ENCODE measurements at places on chromosomes 12 and 14. TPM values are rescaled to one million over a fixed set of nuclear protein-coding genes. Genes with fewer than 3 reads are reported as not detected.
A peak's percentile ranks its signal among the peaks of the same experiment; 100 is the strongest.

The STXBP6 gene
- total RNA-seq, result 14.3 TPM

The MGST1 gene
- 77.5 TPM for total RNA-seq

The EID3 gene
- 4.6 TPM for total RNA-seq

The GALNT9 gene
- 3.5 TPM for total RNA-seq

DNA sequence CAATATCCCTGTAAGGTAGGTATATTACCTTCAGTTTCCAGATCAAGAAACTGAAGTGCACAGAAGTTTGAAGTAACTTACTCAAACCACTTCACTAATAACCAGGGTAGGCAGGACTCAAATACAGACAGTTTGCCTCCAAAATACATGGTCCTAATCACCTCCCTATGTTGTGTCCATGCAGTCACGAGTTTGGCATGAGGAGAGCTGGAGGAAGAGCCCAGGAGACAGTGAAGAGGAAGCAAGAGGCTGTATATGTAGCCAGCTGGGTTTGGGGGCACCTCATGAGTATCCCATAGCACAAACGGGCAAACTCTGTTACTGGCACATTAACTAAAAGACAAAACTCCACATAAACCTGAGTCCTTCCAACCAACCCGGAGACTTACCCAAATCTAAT is 79.2 kb downstream of the DUSP16 start:
- no peak for DNase-seq

DNA sequence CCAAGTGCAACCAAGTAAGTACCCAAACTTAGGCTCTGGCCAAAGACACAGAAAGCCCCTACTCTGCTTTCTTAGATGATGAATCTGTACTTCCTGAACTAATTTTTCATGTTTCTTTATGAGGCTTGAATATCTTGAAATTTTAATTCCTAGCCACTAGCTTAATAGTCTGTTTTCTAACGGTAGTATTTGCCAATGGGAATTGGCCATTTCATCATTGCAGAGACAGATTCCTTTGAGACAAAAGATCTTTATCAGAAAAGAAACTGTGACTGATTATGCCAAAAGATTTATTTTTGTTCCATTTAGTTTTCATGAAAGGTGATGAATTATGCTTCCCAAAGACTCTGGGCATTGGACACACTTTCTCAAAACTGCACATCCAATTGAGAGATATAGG is 48.7 kb downstream of the DAD1 start:
- no peak for DNase-seq

- DNase-seq, result no peak
Observed at GRCh38 chr12:125412506-125412905, 347.3 kb downstream of the AACS start.

- no peak for DNase-seq
Observed at GRCh38 chr14:63670692-63671091, 29.0 kb upstream of the WDR89 start.

DNA sequence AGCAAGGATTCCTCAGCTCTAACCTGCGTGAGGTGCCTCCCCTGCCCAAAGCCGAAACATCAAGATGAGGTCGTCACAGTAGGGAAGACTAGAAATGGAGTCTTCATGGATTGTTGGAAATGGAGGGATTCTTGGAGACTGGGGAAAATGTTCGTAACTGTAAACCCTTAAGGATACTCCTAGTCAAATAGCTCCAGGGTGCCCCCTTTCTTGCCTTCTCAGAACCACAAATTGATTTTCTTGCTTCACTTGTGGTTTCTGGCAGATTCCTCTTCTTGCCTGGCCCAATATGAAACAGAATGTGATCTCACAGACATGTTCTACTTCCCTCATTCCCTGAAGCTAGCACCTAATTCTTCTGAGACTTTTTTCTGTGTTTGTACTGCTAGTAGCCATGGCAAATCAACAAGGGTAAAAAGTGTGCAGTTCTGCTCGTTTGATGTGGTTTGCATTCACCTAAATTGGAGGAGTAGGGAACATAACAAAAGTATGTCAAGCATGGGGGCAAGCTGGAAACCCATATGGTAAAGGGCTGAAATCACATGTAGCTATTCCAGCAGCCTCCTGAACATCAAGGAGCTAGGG is 332.0 kb downstream of the PAWR start:
- no peak for DNase-seq

DNA sequence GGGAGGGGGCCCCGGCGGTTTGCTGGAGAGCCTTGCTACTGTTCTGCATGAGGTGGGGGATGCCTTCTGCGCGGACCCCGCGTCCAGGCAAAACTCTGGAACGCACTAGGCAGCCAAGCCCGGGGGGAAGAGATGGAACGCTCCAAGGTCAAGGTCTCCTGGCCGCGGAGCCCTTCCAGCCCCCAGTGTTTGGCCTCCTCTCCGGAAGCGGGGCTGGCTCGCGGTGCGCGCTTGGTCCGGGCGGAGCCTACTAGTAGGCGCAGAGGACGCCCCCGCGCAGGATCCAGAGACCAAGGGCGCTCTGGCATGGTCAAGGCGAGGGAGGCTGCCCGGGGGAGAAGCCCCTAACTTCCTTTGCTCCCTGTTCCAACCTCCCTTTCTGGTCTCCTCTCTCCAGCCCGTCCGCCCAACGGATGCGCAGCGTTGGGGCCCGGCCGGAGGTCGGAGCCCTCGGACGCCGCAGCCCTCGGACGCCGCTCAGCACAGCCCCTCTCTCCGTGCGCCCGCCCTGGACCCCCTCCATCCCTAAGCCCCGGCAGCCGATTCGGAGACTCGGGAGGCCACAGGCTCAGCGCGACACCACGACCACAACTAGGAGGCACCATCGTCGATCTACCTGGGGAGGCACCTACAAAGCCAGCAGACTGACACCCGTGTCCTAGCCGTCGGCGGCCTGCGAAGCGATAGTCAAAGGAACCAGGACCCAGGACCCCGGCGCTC is 669 bp upstream of the KCNK13 start:
- DNase-seq, result no peak

- peak; percentile 74 for DNase-seq
Observed at GRCh38 chr12:57133916-57134315, 5.6 kb downstream of the LRP1 start.

DNA sequence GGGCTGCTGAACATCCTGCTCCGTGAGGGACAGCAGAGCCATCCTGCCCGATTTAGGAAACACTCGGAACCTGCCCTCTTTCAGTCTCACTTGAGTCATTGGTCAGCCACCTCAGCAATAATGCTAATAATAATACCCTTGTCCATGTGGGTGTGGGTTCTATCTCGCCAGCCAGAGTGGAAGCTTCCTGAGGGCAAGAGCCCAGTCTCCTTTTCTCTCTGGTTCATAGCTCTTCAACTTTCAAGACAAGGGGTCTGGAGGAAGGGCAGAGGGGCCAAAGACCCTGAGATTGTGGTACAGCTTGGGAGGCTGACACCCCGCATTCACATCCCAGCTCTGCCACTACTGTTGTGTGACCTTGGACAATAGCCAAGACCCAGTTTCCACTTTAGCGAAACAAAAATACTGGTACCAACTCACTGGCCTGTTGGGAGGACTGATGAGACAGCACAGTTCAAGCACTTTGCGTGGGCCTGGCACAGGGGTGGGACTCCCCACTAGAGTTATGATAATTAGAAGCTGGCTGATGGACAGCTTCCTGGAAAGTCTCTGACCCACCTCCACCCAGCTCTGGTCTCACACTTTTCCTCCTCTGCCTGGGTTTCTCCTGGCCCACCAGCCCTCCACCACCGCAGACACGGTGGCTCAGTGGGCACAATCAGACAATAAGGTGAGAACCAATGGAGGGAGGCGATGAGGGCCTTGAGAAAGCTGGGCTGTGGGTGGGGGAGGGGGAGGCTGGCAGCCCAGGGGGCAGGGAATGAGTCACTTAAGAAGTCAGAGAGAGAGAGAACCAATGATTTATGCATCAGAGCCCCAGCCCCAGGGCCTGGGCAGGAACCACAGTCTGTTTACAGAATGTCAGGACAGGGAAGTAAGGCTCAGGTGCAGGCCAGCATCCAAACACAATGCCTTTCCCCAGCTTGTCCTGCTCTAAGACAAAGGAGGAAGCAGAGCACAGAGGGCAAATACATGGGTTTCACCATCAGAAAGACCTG is 9.6 kb downstream of the FAIM2 start:
- peak; percentile 26 for DNase-seq

DNA sequence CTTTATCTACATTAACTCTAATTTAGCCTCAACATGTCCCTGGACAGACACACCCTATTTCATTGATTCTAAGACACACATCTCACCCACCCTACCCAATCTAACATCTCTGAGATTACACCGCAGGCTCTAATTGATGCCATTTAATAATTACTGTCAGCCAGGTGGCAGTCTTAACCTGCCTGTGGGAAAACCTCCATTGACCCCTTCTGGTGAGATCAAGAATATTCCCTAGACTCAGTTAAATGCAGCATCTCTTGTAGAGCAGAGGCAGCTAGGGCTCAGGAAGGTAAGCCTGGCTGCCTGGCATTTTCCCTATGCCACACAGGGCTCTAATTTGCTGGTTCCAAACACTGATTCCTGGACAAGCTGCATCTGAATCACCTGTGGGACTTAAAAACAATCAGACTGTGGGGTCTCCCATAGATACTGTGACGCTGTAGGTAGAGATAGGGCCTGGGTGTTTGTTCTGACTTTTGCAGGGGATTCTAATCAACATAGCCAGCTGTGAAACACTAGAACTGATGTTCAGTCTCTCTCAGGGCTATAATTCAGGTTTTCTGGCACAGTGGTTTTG is 14.3 kb downstream of the MCRS1 start:
- no peak for DNase-seq

- no peak for DNase-seq
Observed at GRCh38 chr14:24766434-24766833, 132.4 kb upstream of the GZMB start.

DNA sequence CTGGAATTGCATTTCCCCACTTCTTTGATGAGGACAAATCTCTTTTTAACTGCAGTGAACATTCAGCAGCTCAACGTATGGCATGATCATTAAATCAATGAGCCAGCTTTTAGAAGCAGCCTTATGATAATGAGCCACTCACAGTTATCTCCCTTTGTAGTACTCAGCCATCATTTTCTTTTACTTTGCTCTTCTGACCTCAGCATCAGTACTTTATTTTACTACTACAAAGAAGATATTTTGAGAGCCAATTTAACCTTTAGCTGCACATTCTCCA is 250.0 kb upstream of the CLEC14A start:
- no peak for DNase-seq

- DNase-seq, result no peak
Observed at GRCh38 chr12:69913526-69913925, 88.5 kb downstream of the MYRFL start.

DNA sequence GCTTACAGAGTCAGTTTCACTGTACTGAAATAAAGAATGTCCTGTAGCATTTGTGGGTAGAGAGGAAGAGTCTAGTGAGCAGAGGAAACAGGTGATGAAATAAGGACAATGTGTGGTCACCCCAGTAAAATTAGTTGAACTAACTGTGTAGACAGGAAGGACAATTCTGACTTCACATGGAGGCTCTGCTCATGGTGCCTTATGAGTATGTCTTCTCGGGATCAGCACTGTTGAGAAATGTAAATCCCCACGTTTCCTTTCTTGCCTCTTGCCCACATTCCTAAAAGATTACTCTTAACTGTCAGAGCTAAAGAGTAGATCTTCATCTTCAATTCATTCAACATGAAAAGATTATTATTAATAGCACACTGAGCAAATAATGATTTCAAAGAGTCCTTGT is 113.2 kb upstream of the FLRT2 start:
- no peak for DNase-seq

DNA sequence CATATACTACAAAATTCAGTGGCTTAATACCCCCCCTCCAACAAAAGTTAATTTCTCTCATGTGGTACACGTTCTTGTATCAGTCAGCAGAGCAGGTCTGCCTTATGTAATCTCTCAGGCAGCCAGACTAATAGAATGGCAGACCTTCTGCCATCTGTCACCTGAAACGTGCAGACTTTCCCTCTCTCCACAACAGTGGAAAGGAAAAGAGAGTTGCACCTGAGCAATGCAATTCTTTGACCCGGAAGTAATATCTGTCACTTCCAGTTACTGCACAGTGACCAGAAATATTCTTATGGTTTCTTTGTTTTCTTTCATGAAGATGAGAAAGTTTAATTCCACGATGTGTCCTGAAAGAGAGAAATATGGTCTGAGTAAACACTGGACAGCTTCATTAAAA is 14.4 kb downstream of the KERA start:
- DNase-seq, result no peak

GRCh38 chr12:105622846-105623736 is 292.6 kb downstream of the C12orf75 start:
- no peak for DNase-seq
